CD4-positive, alpha-beta memory T cell (primary cell): ENCODE measurements at places on chromosomes 7 and 10. TPM values are rescaled to one million over a fixed set of nuclear protein-coding genes. Genes with fewer than 3 reads are reported as not detected.
A peak's percentile ranks its signal among the peaks of the same experiment; 100 is the strongest.

DNA sequence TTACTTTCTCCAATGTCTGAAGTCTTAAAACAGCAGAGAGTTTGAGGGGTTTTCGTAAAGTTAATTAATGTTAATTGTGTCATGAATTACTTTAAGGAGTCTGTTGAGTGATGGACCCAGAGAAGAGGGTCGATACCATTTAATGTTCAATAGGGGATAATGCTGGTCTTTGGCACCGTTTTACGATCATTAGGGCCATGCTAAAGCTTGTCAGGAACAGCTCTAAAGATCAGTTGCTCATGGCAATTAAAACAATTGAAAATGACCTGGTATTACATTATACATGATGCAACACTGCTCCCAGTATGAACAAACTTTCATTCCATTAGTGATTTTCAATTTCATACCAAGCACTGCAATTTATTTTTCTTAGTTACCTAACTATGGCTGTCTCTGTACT is 296.9 kb downstream of the ETV1 start:
- DNase-seq: no peak
- no peak overlapping the region for H3K4me3 ChIP-seq
- no peaks in the 10 kb centered on the region for H3K27me3 ChIP-seq

- no peak overlapping the region for H3K27ac ChIP-seq
- DNase-seq: peak; percentile 60
- no peak overlapping the region for H3K4me3 ChIP-seq
Measured at GRCh38 chr10:72291019-72291532, 17.4 kb downstream of the DDIT4 start.

DNA sequence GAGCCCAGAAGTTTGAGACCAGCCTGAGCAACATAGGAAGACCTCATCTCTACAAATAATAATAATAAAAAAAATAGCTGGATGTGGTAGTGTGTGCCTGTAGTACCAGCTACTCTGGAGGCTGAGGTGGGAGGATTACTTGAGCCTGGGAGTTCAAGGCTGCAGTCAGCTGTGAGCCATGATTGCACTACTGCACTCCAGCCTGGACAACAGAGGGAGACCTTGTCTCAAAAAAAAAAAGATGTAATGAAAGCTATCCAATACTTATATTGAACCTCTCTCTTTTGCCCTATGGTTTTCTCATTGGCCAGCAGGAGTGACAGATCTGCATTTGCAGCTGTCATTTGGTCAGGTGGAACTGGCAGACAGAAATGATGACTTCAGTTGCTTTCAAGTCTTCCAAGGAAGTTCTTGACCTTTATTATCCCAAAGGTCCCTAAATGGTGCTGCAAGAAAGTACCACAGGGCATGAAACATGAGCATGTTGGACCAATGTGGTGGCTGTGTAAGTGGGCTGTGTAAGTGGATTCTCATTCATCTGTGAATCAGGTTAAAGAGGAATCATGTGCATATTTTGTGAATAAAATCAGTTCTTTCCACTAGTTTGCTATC is 99.4 kb downstream of the CALD1 start:
- H3K27me3 ChIP-seq: no peaks in the 10 kb centered on the region
- no peaks in the 10 kb centered on the region for H3K36me3 ChIP-seq
- no peak overlapping the region for H3K4me3 ChIP-seq
- DNase-seq: no peak

- no peaks in the 10 kb centered on the region for H3K27me3 ChIP-seq
- H3K36me3 ChIP-seq: no peaks in the 10 kb centered on the region
- H3K27ac ChIP-seq: no peak overlapping the region
- DNase-seq: no peak
- no peaks in the 10 kb centered on the region for H3K4me1 ChIP-seq
- H3K4me3 ChIP-seq: no peak overlapping the region
Measured at GRCh38 chr7:105493923-105494315, 28.2 kb downstream of the PUS7 start.

GRCh38 chr10:110398419-110399105 is 93.8 kb upstream of the SMNDC1 start:
- no peak overlapping the region for H3K27ac ChIP-seq
- peaks cover 11% of the 10 kb centered on the region for H3K4me1 ChIP-seq
- H3K27me3 ChIP-seq: no peaks in the 10 kb centered on the region
- no peaks in the 10 kb centered on the region for H3K36me3 ChIP-seq
- no peak overlapping the region for H3K4me3 ChIP-seq

DNA sequence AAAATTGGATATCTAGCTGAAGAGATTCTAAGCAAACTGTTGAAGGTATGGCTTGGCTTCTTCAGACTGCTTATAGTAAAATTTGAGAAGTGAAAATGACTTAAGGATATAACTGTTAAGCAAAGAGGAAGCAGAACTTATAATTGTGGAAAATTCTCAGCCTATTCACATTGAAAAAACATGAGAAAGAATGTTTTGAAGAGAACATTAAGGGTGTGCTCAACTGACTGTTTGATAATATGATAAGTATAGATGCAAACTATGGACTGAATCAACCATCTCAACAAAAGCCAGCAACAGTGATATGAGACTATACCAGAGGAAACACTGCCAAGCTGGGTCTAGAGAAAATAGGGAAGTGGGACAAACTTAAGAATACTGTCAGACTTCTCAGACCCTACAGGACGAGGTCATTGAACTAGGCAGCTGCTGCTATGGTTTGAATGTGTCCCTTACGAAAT is 133.1 kb upstream of the PPP1R3A start:
- no peaks in the 10 kb centered on the region for H3K36me3 ChIP-seq
- no peak overlapping the region for H3K4me3 ChIP-seq
- peaks cover 18% of the 10 kb centered on the region for H3K4me1 ChIP-seq
- H3K27ac ChIP-seq: no peak overlapping the region
- no peak for DNase-seq
- no peaks in the 10 kb centered on the region for H3K27me3 ChIP-seq

GRCh38 chr7:50190776-50191175 is 97.7 kb upstream of the ZPBP start:
- H3K4me3 ChIP-seq: no peak overlapping the region
- DNase-seq: no peak
- H3K27ac ChIP-seq: no peak overlapping the region
- no peaks in the 10 kb centered on the region for H3K4me1 ChIP-seq
- no peaks in the 10 kb centered on the region for H3K27me3 ChIP-seq
- no peaks in the 10 kb centered on the region for H3K36me3 ChIP-seq

DNA sequence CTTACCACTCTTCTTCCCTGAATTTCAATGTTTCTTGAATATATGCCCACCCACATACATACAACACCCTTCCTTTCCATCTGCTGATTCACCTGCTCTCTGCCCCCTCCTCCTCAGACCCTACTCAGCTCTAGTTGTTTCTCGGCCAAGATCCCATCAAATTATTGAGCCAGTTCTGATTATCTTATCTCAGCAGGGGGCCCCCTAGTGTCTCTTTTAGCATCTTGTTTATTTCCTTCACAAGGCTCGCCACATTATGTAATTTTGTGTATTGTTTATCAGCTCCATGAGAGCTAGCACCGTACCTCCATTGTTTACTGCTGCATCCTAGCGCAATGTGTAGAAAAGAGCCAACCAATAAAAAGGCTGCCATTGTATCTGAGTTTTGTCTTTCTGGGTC is 71.9 kb downstream of the FAM13C start:
- no peaks in the 10 kb centered on the region for H3K27me3 ChIP-seq
- no peaks in the 10 kb centered on the region for H3K36me3 ChIP-seq
- no peak for DNase-seq
- H3K4me1 ChIP-seq: no peaks in the 10 kb centered on the region

DNA sequence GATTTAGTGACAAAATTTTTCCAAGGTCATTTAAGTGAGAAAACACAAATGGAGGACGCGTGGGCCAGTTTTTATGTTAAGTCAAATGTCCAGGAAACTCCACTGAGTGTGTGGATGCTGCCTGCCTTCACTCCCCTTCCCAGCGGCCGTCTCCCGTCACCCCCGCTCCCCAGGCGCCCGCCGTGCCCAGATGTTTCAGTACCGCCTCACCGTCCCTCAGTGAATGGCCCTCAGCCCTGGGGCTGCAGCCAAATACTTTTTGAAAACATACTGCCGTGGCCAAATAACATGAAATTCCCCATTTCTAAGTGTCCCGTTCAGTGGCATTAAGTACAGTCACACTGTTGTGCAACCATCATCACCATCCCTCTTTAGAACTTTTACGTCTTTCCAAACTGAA is 131.9 kb downstream of the INSYN2A start:
- H3K4me1 ChIP-seq: no peaks in the 10 kb centered on the region
- no peaks in the 10 kb centered on the region for H3K36me3 ChIP-seq
- no peak overlapping the region for H3K27ac ChIP-seq

DNA sequence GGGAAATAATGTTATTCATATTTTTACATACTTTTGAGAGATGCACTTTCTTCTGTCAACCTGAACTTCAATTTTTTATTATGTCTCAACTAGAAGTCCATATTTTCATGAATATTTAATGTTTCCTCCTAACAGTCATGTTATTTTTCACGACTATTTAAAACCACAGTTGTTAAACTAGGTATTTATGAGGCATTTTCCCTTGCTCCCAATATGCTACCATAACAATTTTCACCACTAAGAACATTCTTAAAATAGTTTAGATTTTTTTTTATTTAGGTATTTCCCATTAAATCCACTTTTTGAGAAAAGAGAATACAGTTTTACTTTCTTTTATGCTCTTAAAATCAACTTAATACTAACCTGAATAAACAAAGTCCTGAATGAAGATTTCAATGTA is 89.4 kb downstream of the JAZF1 start:
- no peak for DNase-seq
- no peak overlapping the region for H3K27ac ChIP-seq
- no peaks in the 10 kb centered on the region for H3K27me3 ChIP-seq
- H3K4me3 ChIP-seq: no peak overlapping the region
- no peaks in the 10 kb centered on the region for H3K4me1 ChIP-seq

- no peaks in the 10 kb centered on the region for H3K36me3 ChIP-seq
- no peak for DNase-seq
- no peak overlapping the region for H3K4me3 ChIP-seq
- H3K27ac ChIP-seq: no peak overlapping the region
- H3K27me3 ChIP-seq: no peaks in the 10 kb centered on the region
- no peaks in the 10 kb centered on the region for H3K4me1 ChIP-seq
Measured at GRCh38 chr7:44172803-44173424, 16.3 kb downstream of the GCK start.

DNA sequence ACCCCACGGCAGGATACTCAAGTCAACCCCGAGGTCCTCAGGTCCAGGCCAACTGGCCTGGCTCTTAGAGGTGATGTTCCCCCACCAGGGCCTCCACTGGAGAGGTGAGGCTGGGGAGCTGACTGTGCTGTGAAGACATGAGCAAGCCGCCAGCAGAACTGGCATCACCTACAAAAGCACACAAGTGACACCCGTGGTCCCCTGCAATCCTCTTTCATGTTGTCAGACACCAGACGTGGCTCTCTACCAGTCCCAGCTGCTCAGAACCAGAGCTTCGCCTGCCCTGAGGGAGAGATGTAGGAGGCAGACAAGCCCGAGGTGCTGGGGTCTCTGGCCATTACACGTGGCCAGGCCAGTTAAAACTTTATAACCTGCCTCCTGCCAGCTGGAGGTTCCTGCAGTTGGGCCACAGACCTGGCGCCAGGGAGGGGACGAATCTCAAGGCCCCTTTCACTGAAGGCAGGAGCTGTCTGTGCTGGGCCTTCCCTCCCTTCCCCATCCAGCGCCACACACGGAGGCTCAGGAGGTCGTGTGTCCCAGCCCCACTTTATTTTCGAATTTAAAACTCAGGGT is 2.2 kb downstream of the COMTD1 start:
- no peak for DNase-seq
- H3K36me3 ChIP-seq: peaks cover 15% of the 10 kb centered on the region
- peaks cover 24% of the 10 kb centered on the region for H3K4me1 ChIP-seq
- peak overlapping the region; percentile 68 for H3K4me3 ChIP-seq

DNA sequence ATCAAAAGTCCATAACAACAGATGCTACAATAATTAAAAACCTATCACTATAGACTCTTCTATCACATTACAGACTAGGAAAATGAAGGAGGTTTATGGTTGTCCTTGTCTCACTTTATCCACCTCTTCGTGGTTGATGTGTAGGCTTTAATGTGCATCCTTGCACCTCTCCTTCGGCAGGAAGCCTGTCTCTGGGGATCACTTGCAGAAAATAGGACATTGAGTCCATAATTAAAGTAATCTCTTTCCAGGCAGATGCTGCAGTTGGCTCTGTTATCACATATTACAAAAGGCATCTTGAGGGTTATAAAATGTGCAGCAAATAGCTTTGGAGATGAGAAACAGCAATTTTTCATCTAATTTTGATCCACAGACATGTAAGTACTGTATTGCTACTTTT is 168.4 kb downstream of the RELN start:
- no peaks in the 10 kb centered on the region for H3K4me1 ChIP-seq
- DNase-seq: no peak
- no peaks in the 10 kb centered on the region for H3K36me3 ChIP-seq
- no peak overlapping the region for H3K4me3 ChIP-seq

DNA sequence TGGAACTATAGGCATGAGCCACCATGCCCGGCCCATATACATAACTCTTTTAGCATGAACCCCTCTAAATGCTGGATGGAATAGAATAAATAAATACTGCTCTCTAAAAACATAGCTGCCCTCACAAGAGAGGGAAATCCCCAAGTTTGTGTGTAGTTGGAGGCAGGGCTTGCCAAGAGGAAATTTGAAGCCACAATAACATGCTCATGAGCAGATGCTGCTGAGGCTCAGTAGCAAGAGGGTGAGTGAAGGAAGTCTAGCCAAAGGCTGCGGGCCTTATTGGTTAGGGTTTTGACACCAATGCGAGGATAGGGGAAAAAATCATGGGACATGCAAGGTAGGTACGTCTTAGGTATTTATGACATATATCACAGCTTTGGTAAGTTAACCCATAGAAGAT is 17.3 kb downstream of the TPK1 start:
- no peaks in the 10 kb centered on the region for H3K27me3 ChIP-seq
- H3K36me3 ChIP-seq: no peaks in the 10 kb centered on the region
- H3K4me3 ChIP-seq: peak overlapping the region; percentile 3
- H3K4me1 ChIP-seq: peaks cover 67% of the 10 kb centered on the region
- peak; percentile 74 for DNase-seq

DNA sequence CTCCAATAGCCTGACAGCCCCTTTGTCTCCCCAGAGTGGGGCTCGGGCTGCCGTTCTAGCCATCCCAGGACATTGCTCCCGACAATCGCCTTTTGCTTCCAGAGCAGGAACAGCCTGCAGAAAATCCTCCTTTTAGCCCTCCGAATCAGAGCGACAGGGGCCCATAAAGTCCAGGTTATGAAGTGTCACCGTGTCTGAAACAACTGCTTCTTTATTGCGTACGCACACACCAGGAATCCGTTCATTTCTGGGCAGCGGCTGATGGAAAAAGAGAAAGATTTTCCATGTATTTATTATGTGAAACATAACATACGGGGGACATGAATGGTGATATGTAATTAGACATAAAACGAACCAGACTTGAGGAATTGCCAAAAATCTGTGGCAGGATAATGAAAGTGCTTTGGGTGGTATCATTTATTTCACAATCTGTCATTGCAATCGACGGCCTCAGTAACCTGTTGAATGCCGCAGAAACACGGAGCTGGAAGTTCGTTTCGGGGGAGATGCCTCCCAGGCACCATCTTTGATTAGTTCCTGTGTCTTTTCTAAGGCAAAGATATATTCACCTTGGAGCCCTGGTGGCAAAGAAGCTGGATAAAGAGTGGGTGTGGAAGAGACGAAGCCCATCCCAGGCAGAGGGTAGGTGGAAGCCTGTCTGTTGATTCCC is 48.1 kb downstream of the FAM241B start:
- no peaks in the 10 kb centered on the region for H3K27me3 ChIP-seq
- DNase-seq: no peak
- H3K27ac ChIP-seq: no peak overlapping the region

The BICC1 gene
- total RNA-seq: not detected

The TDRD1 gene
- 0.39 TPM for total RNA-seq

The SLC39A12 gene
- total RNA-seq: not detected

The CFAP70 gene
- 5.6 TPM for total RNA-seq

The FBXO24 gene
- total RNA-seq: 2.1 TPM

The MRC1 gene
- 2.3 TPM for total RNA-seq

The LRRC18 gene
- total RNA-seq: not detected

The LRGUK gene
- 0.55 TPM for total RNA-seq

The NEUROD6 gene
- not detected for total RNA-seq

The MMD2 gene
- not detected for total RNA-seq

The FAM25G gene
- total RNA-seq: not detected

The NUTM2E gene
- 1.1 TPM for total RNA-seq
